ENCODE measurements at places on chromosomes 4 and X. TPM values are rescaled to one million over a fixed set of nuclear protein-coding genes. Genes with fewer than 3 reads are reported as not detected.

- no peak for DNase-seq
These were observed 5.1 kb downstream of the GJB1 start for GRCh38 chrX:71228063-71228642.

- DNase-seq, result no peak
These were observed 90.2 kb upstream of the PDLIM3 start for GRCh38 chr4:185625503-185625902.

DNA sequence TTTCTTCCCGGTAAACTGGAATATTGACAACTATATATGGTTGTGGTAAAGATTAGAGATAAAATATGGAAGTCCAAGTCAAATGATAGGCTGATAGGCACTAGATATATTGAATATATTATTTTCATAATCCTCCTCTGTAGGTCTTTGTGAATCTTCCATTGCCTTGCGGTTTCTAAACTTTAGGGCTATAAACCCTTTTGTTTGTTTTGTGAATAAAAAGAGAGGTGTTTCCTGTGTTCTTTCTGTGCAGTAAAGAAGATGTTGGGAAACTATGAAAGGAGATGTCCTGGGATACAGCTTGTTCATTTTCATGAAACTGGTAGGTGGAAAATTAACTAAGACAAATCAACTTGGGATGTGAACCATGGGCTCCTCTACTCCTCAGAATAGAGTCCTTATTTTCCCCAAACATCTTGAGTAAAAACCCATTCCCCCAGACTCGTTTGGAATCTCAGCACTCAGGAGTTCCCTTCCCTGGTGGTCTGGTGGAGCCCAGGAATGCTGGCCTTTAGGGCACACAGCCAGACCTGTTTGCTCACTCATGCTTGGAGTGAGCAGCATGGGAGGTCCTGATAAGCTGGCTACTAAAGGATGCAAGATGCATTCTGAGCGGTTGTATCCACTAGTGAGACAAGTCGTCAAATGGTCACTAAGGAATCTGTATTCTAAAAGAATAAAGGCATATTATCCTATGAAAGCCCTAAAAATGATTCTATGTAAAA lies 22.2 kb downstream of the PRDM8 start:
- DNase-seq, result no peak

DNA sequence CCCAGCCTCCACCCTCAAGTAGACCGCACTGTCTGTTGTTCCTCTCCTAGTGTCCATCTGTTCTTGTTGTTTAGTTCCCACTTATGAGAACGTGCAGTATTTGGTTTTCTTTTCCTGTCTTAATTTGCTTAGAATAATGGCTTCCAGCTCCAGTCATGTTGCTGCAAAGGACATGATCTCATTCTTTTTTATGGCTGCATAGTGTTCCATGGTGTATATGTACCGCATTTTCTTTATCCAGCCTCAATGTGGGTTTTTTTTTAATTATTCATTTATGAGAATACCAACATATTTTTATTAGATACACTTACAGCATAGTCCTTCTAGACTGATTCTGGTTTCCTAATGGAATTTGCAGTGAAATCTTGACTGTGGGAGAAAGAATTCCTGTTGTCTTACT lies 1.3 kb downstream of the VMA21 start:
- no peak for DNase-seq

- no peak for DNase-seq
These were observed 44.5 kb downstream of the SCFD2 start for GRCh38 chr4:53321151-53321983.

- no peak for DNase-seq
These were observed 64.2 kb upstream of the TRPC5OS start for GRCh38 chrX:111811831-111812230.

- DNase-seq, result no peak
These were observed 833.1 kb downstream of the C4orf33 start for GRCh38 chr4:129929052-129929451.

DNA sequence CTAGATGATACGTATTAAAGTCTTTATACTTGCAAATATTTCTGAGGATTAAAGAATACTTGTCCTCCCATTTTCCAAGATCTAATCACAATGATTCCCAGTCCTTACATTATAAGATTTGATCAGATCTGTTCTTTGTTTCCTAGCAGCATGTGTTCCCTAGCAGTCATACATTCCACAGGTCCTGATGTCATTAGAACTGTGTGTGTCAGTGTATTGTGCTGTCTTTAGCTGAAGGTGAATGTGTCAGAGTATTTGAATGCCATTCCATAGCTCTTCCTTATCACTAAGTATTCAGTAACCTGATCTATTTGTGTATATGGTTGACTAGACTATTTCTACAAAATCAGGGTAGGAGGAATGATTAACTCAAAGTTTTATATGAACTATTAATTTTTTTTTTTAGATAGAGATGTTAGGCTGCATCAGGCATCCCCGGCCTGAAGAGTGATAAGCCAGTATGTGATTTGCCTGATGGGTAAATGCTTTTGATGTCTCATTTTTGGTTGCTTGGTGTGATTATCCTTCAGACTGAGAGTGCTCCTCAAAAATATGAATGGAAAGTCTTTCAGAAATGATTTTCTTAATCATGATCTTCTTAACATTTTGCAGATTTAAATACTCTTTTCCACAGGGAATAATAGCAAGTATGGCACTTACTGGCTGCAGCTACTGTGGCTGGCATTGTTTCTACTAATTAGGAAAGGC lies 4.4 kb downstream of the ADGRL3 start:
- DNase-seq, result no peak

DNA sequence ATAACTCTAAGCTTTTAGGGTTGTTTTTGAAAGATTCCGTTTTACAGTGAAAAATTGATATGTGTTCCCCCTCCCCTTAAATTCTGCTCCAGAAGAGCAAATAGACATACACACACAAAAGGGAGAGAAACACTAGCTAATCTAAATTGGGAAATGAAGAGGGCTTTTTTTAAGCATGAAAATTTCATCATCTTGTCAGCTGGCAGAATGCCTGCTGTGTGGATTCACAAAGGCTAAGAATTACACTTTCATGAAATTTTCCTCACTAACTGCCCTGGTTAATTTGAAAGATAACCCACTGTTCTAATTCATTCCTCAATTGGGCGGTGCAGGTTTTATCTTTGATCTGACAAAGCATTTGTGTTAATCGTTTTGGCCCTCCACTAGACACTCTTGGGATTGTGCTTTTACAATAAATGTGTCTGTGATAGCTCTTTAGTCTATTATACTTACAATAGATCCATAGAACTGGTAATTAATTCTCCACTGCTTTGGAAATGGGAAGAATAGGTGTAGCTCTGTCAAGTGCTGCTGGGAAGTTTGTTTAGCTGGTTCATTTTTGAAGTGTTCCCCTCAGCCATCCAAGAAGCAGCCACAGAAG lies 152.9 kb downstream of the POLA1 start:
- DNase-seq, result no peak

- DNase-seq, result no peak
These were observed 236.7 kb downstream of the ASMT start for GRCh38 chrX:1851527-1851926.

DNA sequence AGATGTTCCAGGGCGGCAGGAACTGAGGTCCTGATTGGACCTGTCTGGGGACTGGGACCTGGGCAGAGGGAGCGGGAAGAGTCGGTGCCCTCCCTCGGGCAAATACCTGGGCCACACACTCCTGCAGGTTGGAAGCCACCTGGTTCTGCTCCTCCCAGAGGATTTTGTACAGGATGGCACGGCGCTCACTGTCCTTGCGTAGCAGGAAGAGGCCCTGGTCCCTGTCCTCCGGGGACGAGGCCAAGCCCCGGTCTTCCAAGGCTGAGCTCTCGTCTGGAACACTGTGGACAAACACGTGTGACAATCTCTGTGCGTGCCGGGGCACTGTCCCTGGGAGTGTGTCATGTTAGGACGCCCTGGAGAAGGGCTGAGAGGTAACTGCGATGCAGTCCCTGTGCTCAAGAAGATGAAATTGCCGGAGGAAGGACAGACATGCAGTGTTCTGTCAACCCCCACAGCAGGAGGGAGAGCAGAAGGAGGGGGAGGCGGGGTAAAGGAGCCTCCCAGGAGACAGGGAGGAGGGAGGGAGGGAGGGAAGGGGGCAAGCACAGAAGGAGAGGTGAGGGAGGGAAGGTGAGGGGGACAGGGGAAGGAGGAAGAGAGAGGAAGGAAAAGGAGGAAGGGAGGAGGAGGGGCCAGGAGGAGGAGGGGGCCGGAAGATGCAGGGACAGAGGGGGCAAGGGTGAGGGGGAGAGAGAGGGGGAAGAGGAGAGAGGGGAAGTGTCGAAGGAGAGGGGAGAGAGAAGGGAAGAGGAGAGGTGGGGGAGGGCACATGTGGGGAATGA lies 29.0 kb downstream of the PDHA1 start:
- DNase-seq, result no peak

- no peak for DNase-seq
These were observed 15.5 kb upstream of the RBBP7 start for GRCh38 chrX:16885628-16886027.

DNA sequence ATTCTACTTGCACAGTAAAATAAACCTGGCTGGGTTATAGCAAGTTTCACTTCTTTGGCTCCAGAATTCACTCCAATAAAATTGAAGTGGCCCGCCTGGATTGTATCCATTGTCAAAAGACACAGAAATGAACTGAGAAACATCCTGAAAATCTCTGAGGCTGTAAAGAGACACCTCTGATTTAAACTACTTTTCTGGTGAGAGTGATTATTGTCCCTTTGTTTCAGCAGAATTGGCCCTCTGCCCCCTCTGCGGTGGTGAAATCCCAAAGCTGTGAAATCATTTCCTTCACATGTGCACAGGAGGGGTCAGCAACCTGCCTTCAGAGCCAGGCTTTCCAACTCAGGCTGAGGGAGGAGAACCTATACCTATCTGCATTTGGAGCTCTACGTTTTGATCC lies 23.0 kb downstream of the GAB3 start:
- peak; percentile 81 for DNase-seq

DNA sequence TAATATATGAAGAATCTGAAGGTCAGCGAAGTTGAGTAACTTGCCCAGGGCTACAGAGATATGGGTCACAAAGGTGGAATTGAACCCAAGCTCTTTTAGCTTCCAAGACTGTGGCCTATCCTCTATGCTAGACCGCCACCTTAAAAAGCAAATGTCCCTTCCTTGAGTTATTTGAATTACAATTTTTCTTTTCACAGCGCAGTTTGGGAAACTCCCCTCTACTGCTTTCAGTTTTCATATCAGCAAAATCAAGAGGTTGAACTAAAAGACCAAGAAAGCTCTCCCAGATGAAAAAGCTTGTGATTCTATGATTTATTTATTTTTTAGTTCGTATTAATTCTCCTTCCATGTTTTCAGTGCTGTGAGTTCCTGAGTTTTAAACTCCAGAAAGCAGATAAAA lies 174.5 kb upstream of the C1QTNF7 start:
- DNase-seq, result no peak

DNA sequence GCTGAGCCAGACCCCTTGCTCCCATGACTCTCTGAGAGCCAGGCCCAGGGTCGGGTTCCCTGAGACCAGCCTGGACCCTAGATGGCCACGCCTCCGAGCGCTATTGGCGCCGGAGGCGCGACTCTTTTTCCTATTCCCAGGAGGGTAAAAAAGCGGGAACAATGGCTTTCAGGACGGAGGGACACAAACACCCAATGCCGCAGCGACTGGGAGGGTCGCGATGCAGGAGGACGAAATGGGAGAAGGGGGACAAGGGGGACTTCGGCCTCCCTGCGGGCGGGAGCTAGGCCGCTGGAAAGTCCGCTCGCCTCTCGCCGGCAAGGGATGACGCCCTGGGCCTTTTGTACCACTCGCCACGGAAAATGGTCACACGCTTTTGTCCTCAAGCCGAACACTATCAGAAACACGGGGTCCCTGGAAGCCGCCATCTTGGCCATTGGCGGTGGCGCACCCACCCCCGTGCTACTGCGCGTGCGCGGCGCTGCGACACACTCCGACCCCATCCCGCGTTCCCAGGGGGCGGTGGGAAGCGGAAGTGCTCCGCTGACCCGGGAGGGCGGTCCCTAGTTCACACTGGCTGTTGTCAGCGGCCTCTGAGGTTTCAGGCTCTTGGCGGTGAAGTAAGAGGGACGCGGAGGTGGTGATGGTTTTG lies 98.4 kb downstream of the ZNF674 start:
- DNase-seq, result peak; percentile 34

DNA sequence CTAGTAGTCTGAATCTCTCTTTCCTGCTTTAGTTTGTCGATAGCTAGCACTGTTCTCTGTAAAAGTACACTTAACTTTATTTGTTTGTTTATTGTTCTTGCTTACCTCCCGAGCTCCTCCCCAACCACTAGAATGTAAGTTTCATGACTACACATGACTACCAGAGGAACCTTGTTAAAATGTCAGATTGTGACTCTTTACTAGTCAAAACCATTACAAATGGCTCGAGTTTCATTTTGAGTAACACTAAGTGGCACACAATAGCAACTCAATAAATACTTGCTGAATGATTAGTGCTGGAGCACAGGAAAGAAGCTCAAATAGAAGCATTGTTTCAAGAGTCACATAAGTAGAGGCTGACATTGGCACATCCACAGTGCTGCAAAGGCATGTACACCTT lies 116.1 kb downstream of the MAPK10 start:
- DNase-seq, result no peak

GRCh38 chr4:99205153-99205979 lies 13.7 kb downstream of the ADH6 start:
- DNase-seq, result peak; percentile 77

GRCh38 chr4:110347805-110348204 lies 128.2 kb upstream of the ENPEP start:
- no peak for DNase-seq

DNA sequence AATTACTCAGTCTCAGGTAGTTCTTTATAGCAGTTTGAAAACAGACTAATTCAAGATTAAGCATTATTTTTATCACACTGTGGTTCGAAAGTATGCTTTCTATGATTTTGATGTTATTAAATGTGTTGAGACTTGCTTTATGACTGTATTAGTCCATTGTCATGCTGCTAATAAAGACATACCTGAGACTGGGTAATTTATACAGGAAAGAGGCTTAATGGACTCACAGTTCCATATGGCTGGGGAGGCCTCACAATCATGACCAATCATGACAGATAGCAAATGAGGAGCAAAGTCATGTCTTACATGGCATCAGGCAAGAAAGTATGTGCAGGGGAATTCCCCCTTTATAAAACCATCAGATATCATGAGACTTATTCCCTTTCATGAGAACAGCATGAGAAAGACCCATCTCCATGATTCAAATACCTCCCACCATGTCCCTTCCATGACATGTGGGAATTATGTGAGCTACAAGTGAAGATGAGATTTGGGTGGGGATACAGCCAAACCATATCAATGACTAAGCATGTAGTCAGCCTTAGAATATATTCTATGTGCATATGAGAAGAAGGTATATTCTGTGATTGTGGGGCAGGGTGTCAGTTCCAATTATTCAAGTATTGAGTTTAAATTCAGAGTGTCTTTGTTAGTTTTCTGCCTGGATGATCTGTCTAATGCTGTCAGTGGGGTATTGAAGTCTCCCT lies 44.6 kb upstream of the UGT2A1 start:
- no peak for DNase-seq

The AREG gene
- total RNA-seq, result 4.0 TPM

The NAP1L5 gene
- total RNA-seq, result 9.6 TPM

The ADAMTS3 gene
- total RNA-seq, result 2.2 TPM

The PABPC1L2A gene
- not detected for total RNA-seq

The CHRDL1 gene
- 43.5 TPM for total RNA-seq

The H2BW2 gene
- not detected for total RNA-seq

The SPANXN3 gene
- total RNA-seq, result not detected

The SPANXD gene
- total RNA-seq, result not detected

The ALB gene
- 51.5 TPM for total RNA-seq

The RBM46 gene
- not detected for total RNA-seq

The CPLX1 gene
- 1.1 TPM for total RNA-seq

Data from ascending aorta (tissue), 2 donors.